ENCODE measurements at places on chromosomes 7 and 10.

DNA sequence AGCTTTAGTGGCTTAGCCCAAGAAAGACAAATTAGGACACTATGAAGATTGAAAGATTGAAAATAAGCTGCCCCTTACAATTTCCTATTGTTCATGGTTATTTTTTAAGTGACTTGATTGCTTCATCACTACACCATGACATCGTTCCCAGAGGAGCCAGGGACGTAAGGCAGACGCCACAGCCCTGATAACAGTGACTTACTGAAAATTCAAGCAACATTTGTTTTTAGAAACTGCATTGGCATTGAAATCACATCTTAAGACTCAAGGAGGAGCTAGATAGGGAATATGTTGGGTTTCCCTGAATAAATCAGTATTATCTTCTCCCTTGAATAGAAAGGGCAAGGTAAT is 38.7 kb upstream of the ANK3 start:
- DNase-seq: no peak

GRCh38 chr10:92839191-92840085 is 8.9 kb upstream of the EXOC6 start:
- DNase-seq: no peak

GRCh38 chr10:102578782-102579181 is 65.5 kb upstream of the TRIM8 start:
- no peak for DNase-seq

DNA sequence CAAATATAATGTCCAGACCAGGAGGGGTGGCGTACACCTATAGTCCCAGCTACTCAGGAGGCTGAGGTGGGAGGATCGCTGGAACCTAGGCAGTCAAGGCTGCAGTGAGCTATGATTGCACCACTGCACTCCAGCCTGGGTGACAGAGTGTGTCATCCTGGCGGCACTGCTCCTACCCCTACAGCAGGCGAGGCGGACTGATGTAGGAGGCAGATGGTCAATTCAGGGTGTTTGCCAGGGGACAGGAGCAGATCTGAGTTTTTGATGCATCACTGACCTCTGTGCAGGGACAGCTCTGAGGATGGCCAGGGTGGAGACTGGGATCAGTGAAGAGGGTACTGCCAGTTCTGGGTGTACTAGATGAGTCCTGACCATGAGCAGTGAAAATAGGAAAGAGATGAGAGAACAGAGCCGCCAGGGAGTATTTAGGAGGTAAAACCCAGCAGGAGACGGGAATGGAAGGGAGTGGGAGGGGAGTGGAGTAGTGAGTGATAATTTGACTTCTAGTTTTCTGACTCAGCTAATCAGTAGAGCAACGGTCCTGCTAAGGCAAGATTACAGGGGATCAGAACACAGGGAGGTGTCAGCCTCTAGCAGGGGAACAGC is 75.3 kb downstream of the HIP1 start:
- no peak for DNase-seq

GRCh38 chr7:137656850-137657232 is 189.9 kb downstream of the DGKI start:
- DNase-seq: no peak
